ENCODE measurements at places on chromosomes 4 and X.

DNA sequence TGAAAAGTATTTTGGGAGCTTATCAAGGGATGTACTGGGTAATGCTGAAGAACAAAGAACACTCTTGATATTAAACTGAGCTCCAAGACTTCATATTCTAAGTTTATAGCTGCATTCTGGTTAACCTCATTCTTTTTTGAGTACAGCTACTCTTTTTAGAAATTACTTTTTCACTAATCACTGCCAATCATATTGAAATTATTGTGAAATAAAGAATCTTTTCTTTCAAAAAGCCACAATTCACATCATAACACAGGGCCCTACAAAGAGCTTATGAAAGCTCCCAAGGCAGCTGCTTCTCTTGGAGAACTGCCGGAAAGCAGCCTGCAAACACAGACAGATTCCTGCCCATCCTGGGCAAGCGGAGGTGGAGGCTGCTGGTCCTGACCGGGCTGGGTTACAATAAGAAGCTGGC, 121.4 kb downstream of the RNF150 start:
- peak; percentile 18 for DNase-seq

- no peak for DNase-seq
Measured at GRCh38 chrX:56554870-56555269, 8.6 kb upstream of the UBQLN2 start.

GRCh38 chr4:119016636-119017035, 119.0 kb upstream of the MYOZ2 start:
- DNase-seq = no peak

GRCh38 chrX:17435476-17435875, 60.5 kb downstream of the NHS start:
- no peak for DNase-seq

- no peak for DNase-seq
Measured at GRCh38 chrX:106341823-106342222, 173.7 kb downstream of the PWWP3B start.

All from psoas muscle (tissue), 8 donors.